ENCODE measurements at places on chromosomes 13 and 19.

- DNase-seq, result no peak
These were observed 497.3 kb downstream of the KLF5 start for GRCh38 chr13:73556128-73556527.

DNA sequence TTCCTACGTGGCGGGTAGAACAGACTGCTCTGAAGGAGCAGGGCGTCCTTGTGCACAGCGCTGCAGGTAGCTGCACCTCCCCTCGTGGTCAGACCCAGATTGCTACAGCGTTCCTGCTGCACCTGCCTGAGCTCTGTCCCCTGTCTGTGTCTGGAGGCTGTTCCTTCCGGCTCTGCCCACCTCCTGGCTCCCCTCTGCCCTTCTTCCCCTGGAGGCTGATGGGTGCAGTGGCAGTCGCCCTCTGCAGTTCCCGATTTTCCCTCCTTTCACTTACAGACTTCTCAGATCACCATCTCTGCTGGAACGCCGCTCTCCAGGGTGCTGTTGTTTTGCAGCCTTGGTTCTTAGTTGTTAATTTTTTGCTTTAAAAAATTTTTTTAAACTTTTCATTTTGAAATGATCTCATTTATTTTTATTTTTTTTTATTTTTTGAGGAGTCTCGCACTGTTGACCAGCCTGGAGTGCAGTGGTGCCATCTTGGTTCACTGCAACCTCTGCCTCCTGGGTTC is 53.6 kb downstream of the SMARCA4 start:
- DNase-seq, result no peak

- no peak for DNase-seq
These were observed 831 bp upstream of the CBARP start for GRCh38 chr19:1238369-1239303.

GRCh38 chr19:7914598-7915045 is at the start of gene TGFBR3L:
Gene TGFBR3L (plus strand): TSS chr19:7914830.
- DNase-seq, result no peak

- DNase-seq, result no peak
These were observed 2.3 kb downstream of the TFDP1 start for GRCh38 chr13:113586661-113587479.

DNA sequence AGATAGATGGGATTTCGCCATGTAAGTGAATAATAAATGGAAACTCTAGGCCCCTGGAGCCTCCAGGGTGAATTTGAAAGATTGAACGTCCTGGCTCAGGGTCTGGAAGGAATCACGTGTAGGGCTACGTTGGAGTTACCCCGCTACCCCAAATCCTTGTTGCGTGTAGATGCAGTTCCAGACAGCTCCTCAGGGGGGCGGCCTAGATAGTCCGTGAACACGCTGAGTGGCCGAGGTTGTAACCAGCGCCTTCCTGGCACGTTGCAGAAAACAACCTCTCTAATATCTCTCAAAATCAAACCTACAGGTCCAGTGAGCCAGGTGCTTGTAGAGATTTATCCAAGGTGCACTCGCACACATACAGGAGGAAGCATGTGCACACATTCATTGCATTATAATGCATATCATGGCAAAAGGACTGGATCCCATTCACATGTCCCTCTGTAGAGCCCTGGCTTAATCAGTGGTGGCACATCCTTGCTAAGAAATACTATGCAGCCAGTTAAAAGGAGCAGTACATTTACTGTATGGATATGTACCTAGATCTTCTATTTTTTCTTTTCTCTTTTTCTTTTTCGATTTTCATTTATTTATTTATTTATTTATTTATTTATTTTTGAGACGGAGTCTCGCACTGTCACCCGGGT is 2.5 kb upstream of the KEAP1 start:
- DNase-seq, result peak; percentile 81

- DNase-seq, result no peak
These were observed 1.2 kb upstream of the MCF2L start for GRCh38 chr13:112967686-112968379.

DNA sequence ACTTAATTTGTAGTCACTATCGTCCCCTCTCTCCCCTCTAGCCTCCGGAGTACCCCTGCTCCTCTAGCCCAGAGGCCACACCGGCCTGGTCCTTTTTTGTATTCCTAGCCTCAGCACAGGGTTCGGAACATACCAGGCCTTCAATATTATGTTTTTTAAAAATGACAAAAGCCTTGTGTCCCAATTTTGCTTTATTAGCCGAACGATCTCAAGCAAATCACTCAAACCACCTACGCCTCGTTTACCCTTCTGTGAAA is 463 bp upstream of the POMP start:
- DNase-seq, result no peak

DNA sequence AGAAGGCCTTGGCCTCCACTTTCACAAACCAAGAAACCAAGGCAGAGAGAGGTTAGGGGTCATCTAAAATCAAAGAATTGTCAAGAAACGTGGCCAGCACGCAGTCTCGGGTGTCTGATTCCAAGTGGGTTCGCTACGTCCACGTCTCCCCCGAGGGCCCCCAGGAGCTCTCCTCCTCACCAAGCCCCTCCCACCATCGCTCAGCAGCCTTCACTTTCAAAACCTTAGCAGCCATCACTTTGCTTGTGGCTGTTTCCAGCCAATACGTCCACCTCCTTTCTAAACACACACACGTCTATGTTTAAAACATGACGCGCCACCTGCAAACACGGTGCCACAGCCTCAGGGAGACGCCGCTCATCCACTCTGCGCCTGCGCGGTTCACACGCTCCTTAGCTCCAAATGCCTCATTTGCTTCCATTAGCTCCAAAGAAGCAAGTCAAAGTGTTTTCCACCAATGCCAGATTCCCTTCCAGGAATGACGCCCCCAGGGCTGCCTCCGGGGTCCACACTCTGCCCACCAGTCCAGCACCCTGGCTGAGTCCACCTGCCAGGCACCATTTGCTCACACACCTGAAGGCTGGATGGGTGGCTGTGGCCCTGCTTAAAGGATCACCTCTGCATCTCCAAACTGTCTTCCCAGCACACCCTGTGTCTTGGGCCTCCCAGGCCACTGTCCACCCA is 5.5 kb downstream of the RASA3 start:
- no peak for DNase-seq

DNA sequence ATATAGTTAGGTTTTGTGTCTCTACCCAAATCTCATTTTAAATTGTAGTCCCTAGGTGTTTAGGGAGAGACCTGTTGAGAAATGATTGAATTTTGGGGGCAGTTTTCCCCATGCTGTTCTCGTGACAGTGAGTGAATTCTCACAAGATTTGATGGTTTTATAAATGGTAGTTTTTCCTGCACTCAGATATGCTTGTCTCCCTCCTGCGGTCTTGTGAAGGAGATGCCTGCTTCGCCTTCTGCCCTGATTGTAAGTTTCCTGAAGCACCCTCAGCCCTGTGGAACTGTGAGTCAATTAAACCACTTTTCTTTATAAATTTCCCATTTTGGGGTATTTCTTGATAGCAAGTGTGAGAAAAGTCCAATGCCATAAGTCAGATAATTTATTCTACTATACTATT is 1977.5 kb upstream of the PCDH20 start:
- no peak for DNase-seq

DNA sequence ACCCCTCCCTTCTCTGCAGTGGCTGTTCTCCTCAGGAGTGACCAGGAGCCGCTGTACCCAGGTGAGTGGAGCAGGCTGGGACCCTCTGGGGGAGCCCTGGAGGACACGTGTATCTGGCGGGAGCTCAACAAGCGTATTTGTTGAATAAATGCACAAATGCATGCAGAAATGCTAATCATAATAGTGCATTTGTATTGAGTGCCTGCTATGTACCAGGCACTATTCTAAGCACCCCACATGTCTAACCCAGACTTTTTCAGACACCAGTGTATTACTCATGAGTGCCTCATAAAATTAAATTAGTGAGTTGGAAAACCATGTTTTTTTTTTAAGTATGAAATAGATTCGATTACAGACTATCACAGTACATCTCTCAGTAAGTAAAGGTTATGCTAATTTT is 7.9 kb downstream of the HPN start:
- no peak for DNase-seq

DNA sequence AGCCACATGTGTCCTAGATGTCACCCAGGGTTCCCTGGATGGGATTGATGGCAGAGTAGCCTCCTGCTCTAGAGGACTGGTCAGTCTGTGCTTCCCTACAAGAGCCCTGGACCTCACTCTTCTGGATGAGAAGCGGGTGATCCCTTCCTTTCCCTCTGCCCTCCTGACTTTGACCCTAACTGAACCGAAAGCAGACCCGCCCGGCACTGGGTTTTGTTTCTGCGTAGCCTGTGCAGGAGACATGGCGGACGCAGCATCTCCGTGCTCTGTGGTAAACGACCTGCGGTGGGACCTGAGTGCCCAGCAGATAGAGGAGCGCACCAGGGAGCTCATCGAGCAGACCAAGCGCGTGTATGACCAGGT is 4.9 kb downstream of the THOP1 start:
- no peak for DNase-seq

- no peak for DNase-seq
These were observed 6.6 kb downstream of the RAB20 start for GRCh38 chr13:110554946-110555345.

GRCh38 chr13:88086577-88086976 is 415.4 kb downstream of the SLITRK5 start:
- no peak for DNase-seq

DNA sequence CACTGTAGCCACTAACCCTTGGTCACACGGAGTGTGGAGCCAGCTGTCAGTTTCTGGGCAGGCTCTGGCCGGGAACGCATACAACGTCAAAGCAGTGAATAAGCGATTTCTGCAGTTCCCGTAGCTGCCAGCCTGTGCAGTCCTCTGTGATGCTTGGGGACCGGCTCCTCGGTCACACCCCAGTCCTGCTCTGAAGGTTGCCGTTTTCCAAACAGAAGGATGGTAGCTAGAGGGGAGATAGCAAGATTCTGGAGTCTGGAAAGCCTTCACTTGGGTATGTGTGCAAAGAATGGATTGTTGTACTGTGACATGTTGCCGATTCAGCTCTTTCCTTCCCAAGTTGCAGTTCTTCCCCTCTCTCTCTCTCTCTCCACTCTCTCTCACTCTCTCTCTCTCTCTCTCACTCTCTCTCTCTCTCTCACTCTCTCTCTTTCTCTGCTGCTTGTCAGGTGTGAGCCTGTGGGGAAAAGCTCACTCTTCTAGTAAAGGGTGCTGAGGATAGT is 38.7 kb upstream of the C1QTNF9 start:
- peak; percentile 78 for DNase-seq

- no peak for DNase-seq
These were observed 300.0 kb downstream of the ITGBL1 start for GRCh38 chr13:101752432-101752831.

DNA sequence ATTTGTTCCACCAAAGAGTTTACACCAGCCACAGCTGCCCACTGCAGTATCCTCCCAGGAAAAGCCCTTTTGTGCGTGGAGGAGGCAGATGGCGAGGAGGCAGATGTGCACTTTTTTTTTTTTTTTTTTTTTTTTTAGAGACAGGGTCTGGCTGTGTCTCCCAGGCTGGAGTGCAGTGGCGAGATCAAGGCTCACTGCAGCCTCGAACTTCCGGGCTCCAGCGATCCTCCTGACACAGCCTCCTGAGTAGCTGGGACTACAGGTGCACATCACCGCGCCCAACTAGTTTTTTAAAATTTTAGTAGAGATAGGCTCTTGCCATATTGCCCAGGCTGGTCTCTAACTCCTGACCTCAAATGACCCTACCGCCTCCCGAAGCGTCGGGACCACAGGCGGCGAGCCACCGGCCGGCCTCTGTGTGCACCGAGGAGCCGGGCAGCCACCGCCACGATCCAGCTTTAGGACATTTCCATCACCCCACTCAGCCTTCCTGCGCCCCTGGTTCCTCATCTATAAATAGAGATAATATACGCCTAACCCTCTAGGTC is 563 bp upstream of the PDCD5 start:
- no peak for DNase-seq

DNA sequence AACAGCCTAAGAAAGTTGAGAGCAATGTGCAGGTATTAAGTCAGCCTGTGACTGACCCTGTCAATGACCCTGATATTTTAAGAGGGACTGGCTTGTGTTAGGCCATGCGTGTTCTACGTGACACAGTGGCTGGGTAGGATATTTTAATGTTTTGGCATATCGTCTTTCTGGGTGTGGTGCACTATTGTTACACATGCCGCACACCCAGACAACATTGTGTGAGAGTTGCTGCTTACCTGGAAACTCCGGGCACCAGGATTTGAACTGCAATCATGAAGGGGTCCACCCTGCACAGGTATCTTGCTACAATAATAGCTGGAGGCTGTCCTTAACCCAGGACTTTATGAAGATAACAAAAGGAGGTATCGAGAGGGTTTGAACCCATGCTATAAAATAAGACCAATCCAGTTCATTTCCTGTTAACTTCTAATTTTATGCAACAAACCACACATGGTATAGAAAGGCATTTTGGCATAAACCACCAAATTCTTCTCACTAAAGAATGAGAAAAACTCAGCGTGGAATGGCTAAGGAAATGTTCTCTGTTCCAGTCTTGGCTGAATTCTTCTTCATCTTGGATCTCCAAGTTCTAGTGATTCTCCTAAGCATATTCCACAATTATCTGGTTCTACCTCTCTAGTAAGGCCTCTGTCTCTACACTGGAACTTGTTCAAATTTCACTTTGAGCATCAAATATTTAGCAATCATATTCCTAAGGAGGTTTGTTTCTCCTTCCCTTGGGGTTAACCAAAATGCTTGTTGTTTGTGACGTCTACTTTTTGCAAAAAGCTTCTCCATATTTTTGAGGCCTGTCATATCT is 38.7 kb upstream of the POMP start:
- DNase-seq, result no peak

- DNase-seq, result no peak
These were observed 14.4 kb downstream of the ATP4B start for GRCh38 chr13:113643593-113643992.

DNA sequence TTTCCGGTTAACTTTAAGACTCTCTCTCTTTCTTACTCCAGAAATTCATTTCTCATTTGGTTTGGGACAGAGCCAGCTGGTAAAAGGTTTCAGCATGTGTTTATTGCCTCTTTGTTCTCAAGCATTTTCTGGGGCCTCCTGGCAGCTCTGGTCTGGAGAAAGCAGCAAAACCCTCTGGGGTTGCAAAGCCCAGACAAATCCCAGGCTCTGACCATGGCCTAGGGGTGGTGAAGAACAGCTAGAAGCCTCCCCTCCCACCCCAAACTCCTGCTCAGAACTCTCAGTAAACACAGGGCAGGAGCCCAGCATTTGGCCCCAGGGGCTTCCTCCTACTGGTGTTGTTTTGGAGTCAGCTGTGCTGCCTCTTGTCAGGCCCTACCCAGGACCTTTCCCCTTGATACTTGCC is 124.2 kb upstream of the SERP2 start:
- no peak for DNase-seq

GRCh38 chr19:46205183-46205984 is 24.2 kb upstream of the IGFL1 start:
- DNase-seq, result no peak

DNA sequence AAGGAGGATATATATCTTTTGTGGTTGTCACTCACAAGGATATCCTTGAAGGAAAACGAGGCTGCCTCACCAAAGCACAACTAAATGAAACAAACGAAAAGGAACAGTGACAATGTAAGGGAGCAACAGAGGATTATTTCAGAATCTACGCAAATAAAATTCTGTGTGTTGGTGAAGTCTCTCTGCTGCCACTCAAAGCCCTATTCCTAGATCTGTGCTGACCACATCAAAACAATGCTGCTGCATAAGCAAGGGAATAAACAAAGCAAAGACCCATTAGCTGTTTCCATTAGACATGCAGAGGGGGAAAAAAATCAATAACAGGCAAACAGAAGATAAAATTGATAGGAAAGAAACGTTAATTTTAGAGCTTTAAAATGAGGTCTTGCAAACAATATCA is 204.4 kb downstream of the MZT1 start:
- DNase-seq, result no peak

Data from AML-193 (cell line).